ENCODE measurements at places on chromosomes 16 and 17.

GRCh38 chr17:70157151-70157550 is 12.2 kb upstream of the KCNJ2 start:
- no peak for DNase-seq

- no peak for DNase-seq
These were observed 850 bp downstream of the GINS3 start for GRCh38 chr16:58393138-58393504.

GRCh38 chr16:61813339-61813738 is 222.9 kb downstream of the CDH8 start:
- DNase-seq, result no peak

DNA sequence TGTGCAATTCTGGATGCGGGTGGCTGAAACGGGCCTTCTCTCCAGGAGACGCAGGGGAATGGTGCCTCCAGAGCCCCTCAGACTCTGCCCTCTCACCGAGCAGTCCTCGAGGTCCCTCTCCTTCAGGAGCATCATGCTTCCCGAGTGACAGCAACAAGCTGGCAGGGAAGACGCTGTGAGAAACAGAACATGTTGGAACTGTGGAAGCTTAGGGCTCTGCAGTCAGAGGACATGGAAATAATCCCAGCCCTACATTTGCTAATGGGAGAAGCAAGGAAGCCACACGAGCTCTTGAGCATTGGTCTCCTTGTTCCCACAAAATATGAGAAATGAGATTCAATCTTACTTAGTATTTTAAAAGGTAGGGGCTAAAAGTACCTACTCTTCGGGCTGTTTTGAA is 115.0 kb downstream of the DYNLRB2 start:
- no peak for DNase-seq

GRCh38 chr16:23741675-23742303 is 13.0 kb upstream of the CHP2 start:
- DNase-seq, result no peak

GRCh38 chr16:83931556-83931955 is 21.5 kb upstream of the OSGIN1 start:
- no peak for DNase-seq

DNA sequence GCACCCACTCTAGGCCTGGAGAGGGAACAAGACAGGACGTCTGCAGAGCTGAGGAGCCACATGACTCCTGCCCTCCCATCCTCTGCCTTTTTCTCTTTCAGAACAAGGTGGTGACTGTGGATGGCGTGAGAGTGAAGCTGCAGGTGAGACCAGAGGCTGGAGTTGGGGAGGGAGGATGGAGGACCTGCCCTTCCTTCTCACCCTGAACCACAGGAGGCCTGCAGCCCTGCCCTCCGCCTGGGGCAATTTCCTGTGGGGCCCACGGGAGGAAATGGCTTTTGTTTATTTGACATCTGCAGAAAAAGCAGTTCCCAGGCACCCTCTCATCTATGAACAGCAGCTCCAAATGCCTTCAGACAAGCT is 5.1 kb downstream of the RAB37 start:
- no peak for DNase-seq

DNA sequence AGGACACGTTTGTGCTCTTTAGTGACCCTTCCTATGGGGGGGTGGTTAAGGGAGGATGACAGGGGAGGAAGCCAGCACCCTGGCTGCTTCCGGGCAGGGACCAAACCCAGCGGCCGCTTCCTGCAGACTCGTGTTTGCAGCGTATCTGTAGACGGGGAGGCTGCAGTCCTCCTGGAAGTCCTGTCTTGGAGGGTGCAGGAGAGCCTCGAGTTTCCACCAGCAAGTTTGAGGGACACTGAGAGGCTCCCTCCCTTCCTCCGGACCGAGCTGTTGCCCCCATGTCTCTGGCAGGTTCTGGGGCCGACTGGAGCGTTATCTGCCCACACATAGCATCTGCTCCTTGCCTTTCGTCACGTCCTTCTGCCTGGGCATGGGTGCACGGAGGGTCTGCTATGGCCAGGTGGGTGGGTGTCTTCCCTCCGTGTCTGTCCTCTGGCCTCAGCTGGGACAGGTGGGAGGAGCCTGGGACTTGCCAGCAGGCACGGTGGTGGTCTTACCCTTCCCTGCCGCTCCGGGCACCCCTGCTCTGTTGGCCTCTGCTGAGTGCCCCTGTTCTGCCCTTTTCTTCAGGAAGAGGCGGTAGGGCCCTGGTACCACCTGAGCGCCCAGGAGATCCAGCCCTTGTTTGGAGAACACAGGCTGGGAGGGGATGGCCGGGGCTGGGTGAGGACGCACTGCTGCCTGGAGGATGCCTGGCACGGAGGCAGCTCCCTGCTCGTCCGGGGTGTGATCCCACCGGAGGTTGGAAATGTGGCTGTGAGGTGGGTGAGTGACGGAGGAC is 8.8 kb downstream of the ENGASE start:
- DNase-seq, result no peak

DNA sequence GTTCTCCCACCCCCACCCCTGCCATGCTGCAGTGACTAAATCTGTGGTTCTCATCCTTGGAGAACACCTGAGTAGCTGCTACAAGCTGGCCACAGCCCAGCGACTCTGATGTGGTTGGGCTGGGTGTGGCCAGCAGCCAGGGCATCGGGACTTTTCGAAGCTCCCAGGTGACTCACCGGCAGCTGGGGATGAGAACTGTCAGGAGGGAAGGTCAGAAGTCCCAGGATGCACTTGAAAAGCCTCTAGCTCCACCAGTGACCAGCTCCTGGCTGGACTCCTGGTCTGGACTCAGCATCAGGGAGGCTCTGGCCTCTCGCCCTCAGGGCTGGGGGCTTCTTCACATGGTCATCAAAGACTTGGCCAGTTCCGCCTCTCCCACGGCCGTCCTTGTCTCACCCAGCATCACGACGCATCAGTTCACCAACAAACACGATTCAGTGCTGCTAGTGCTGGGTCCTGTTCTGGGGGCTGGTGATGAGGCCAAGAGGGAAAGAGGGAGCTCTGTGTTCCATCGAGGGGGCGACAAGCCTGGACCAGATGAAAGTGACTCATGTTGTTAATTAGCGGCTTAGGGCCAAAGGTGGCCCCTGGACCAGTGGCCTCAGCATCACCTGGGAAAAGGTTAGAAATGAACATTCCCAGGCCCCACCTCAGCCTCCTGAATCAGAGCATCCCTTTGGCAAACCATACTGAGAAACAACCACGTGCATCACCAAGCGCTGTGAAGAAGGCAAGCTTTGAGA is 3.9 kb upstream of the C17orf99 start:
- DNase-seq, result no peak

GRCh38 chr16:24509536-24509935 is 29.8 kb upstream of the RBBP6 start:
- DNase-seq, result no peak

GRCh38 chr17:73201215-73202069 is 8.6 kb downstream of the COG1 start:
- no peak for DNase-seq

DNA sequence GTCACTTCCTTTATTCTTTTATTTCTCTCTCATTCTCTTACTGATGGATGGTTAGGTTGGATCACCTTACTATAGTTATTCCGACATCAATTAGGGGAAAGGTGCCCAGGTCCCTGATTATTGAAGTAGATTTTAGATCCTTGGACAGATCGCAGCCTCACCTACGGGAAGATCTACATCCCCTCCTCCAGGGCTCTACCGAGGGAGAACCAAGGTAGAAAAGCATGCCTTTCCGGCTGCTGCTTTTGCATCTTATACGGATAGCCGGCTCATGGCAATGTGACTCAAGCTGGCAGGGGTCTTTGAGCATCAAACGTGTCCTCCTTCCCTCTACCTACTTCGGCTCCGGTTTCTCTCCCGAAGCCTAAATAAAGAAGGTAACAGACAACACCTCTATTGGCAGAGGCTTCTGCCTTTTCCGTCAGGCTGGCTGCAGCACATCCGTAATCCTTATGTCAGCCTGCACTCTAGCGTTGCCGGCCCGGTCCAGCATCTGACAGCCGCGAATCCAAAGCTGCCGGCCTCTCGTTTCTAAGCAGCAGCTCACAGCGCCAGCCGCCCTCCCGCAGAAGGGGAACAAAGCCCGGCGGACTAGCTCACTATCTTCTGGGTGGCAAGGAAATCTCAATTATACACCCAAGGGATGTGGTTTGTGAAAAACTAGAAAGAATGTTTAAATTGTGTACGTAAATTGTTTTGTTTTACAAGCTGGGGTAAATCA is 46.9 kb downstream of the IRX6 start:
- DNase-seq, result no peak

DNA sequence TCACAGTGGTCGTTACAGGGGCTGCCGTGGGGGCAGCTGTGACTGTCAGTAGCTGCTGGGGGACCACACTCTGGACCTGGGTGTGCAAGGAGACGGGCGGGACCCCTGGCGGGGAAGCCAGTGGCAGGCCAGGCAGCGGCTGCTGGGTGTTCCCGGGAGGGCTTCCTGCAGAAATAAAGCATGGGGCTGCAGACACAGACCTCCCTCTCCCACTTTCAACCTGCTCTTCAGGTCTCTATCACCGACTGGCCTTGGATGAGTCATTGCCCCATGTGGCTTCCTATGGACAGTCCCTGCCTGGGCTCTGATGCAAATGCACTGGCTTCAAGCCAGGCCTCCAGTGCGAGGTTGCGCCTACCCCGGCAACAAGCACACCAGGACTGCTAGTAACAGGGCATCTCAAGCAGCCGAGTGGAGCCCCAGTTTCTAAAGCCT is 17.2 kb downstream of the SREBF1 start:
- DNase-seq, result peak; percentile 41

GRCh38 chr16:69501956-69502745 is 63.6 kb upstream of the NFAT5 start:
- no peak for DNase-seq

DNA sequence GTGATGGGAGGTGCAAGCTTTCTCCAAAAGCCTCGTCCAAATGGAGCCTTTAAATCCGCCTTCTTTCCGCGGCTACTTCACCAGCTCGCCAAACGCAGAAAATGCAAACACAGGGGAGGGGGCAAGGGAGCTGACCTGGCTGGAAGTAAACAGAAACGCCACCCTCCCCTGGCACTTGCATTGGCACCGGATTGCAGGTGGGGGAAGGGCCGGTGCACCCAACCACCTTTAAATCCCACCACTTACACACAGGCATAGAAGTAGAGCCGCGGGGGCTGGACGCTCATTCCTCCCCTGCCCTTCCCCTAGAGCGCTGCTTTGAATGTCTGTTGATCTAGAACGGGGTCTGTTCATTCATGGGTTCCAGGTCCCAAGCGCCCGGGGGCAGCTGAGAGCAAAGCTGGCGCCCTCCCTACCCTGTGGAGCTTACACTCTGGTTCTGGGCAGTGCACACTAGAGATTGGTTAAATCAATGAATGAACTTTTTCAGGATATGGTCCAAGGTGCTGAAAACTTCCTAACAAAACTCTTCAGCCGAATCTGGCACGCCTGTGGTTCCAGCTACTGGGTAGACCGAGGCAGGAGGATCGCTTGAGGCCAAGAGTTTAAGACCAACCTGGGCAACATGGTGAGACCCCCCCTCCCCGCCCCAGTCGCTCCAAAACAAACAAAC is 920 bp upstream of the ZCCHC14 start:
- no peak for DNase-seq

- DNase-seq, result no peak
These were observed 152.7 kb upstream of the ERCC4 start for GRCh38 chr16:13767215-13767614.

DNA sequence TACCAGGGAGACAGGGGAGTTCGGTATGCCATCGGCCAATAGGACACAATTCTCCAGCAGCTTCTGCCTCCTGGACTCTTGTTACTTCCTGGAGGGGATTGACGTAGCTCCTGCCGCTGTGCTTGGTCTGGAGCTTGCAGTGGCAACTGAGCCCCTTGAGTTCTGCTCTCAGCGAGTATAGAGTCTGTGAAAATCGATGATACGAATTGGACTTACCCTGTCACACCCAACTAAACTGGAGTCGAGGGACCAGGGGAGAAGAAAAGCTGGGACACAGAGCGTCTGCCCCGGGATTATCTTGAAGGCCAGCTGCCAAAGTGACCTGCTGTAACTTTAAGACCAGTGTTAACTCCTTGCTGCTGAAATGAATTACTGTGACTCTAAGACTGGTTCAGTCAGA is 22.2 kb downstream of the SEC14L1 start:
- DNase-seq, result no peak

All from T-helper 22 cell (primary cell).